ENCODE measurements at places on chromosomes 1 and 21.

DNA sequence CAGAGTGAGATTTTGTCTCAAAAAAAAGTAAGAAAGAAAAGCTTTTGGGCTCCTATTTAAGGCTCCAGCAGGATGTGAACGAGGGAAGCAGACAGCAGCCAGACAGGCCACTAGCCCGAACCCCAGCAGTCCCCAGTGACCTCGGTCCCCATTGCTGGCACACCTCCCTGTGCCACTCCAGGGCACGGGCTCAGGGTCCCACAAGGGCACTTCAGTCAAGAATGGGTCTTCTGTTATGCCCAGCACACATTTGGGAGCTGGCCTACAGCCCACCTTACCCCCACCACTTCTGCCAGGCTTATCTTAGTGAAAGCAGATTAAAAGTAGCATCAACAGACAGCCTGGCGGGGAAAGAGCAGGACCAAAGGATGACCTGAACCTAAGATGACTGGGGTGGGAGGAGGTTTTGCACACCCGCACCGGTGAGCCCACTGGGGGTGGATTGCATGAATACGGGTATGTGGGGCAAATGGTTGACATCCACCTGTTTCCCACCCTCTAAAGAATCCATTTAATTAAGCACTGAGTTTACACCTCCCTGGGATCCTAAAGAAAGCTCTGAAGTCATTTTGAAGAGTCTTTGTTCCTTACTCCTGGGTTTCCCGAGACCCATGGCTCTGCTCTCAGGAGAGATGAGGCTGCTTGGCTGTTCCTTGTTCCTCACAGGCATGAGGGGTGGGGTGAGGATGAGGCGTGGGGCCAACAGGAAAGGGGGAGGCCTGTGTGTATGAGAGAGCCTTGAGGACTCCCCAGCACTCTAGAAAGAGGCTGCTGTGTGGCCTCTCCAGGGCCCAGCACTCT is 4.7 kb downstream of the CHI3L1 start:
- DNase-seq: no peak

DNA sequence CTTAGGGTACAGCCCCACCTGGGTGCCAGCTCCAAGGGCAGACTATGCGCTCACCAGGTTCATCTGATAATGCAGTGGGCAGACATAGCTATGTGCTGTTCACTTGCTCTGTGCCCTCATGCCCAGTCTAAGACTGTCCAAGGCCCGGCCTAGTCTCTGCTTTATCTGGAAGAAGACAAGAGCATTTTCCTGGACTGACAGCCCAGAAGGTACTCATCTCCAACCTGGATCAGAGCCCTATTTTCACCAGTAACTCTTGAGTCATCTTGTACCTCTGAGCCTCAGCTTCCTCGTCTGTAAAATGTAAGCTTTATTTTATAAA is 28.5 kb upstream of the LRRC8C start:
- no peak for DNase-seq

DNA sequence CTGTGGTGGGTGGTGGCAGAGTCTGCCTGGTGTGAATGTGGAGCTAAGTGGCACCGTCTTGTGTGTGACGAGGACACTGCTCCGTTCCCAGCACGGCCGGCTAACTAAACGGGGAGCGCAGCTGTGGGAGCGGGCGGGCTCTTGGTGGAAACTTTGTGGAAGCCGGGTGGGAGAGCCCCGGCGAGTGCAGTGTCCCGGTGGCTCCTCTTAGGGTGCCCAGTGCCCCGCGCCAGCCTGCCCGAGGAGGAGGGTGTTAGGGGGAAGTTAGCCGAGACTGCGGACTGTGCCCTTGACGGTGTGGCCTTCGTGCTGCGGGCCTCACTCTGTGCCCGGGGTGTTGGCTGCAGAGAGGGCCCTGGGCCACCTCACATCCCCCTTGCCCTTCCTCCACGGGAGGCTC is 9.9 kb downstream of the PEX10 start:
- DNase-seq: no peak

DNA sequence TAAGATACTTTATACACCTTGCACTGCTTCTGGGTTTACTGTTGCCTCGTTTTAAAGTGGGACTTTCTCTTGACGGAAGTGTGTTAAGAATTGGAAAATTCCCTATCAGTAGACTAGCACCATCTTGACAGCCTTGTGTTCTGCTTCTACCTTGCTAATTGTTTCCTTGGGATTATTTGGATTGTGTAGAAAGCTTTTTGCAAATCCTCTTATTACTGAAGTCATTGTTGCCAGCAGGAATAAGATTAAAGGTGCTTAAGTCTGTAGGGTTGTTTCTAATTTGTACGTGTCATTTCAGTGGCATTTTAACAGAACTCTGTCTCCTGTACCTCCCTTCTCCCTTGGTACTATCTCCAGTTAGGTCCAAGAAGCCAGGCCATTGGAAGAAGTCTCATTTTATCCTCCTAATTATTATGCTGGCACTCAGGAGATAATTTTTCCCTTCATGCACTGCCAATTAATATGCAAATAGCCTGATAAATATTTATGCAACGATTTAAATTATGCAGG is 107.7 kb downstream of the POU2F1 start:
- DNase-seq: no peak

GRCh38 chr1:228964178-228965089 is 229.2 kb downstream of the RHOU start:
- peak; percentile 78 for DNase-seq

GRCh38 chr1:235739124-235739523 is 89.5 kb upstream of the GNG4 start:
- DNase-seq: peak; percentile 33

All from astrocyte of the spinal cord (primary cell).